ENCODE measurements at places on chromosomes 6 and 20.

- no peak for DNase-seq
Measured at GRCh38 chr6:166757232-166758135, 130.4 kb upstream of the RPS6KA2 start.

DNA sequence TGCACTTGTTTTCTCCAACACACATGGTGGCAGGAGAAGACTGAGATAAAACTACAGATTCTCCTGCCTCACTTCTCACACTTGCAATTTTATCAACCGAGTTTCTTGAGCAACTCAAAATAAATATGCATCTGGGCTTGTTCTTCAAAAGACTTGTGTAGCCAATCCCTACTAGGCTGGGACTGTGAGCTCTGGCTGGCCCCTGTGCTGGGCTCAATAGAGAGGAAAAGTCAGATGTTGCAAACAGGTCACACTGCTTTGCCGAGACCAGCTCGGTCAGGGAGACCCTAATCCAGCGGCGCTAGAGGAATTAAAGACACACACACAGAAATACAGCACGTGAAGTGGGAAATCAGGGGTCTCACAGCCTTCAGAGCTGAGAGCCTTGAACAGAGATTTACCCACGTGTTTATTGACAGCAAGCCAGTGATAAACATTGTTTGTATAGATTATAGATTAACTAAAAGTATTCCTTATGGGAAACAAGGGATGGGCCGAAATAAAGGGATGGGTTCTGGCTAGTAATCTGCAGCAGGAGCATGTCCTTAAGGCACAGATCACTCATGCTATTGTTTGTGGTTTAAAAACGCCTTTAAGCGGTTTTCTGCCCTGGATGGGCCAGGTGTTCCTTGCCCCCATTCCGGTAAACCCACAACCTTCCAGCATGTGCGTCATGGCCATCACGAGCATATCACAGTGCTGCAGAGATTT lies 32.7 kb downstream of the FAM50B start:
- no peak for DNase-seq

DNA sequence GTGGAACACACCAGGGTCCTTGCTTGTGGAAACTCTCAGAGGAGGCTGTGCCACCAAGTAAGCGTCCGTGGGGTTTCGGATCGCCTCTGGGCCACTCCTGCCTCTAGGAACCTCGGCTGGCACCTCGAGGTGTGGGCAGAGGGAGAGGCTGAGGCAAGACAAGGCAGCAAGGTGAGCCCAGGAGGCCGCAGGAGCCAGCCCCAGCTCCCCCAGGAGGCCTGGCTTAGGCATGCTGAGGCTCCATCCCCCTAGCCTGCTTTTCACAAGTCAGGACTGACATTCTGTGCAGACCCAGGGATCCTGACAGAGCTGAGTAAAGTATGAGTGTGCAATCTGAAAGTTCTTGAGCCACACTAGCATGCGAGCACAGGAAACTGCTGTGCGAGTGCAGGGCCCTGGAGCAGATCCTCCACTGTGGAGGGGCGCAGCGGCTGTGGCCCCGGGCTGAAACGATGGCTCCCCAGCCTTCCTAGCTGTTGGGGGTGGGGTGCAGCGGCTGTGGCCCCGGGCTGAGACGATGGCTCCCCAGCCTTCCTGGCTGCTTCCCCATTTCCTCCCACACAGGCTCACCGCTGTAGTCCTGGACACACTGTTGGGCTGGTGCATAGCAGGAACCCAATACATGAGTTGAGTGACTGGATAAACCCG lies 75.2 kb upstream of the CD93 start:
- no peak for DNase-seq

- DNase-seq, result no peak
Measured at GRCh38 chr6:169587975-169588374, 113.9 kb downstream of the WDR27 start.

DNA sequence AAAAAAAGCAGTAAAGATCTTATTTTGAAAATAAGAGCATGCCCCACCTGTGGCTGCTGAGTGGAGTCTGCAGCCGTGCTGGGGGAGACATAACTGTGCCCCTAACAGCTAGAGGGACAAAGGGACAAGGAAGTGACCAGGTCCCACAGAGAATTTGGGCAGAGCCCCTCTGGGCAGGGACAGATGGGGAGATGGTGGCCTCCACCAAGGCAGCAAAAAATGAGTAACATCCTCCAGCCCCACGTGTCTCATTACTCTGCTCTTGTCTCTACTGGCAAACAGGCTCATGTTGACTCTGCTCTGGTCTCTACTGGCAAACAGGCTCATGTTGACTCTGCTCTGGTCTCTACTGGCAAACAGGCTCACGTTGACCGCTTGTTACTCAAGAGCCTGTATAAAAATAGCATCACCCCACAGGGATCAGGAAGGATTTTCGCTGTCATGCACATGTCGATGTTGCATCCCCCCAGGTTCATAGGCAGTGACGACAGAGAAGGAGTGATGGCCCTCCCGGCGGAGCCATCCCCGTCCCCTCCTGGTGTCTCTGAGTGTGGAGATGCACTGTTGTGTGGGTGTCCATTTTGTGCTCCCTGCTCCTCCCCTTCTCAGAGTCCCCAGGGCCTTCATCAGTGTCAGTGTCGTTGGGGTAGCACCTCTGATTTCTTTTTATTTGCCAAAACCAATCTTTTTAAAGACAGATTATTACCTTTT lies 17.3 kb upstream of the PCMTD2 start:
- no peak for DNase-seq

DNA sequence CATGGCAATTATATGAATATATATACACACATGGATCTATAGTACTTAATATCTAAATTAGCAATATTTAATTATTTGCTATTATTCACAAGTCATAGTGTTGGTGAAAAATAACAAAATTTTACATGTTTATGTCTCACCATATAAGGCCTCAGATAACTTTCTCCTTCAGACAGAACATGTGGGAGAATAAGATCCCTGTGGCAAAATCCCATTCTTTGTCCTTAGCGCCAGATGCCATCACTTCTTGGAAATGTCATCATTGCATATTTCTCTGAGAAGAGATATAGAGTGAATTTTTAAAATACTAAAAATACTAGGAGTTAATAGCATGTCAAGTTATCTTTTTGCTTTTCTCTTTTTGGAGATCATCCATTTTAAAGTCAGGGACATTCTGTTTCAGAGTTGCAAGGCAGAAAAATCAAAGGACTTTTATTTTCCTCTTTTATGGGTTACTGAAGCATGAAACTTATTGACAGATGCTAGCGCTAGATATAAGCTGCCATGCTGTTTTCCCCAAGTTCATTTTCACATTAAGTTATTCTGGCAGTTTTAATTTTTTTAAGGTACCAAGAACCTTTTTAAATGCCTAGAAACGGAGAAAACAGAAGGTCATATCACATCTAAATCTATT lies 30.4 kb upstream of the STXBP5 start:
- DNase-seq, result no peak

- peak; percentile 65 for DNase-seq
Measured at GRCh38 chr6:34295721-34296120, 46.9 kb upstream of the SMIM29 start.

DNA sequence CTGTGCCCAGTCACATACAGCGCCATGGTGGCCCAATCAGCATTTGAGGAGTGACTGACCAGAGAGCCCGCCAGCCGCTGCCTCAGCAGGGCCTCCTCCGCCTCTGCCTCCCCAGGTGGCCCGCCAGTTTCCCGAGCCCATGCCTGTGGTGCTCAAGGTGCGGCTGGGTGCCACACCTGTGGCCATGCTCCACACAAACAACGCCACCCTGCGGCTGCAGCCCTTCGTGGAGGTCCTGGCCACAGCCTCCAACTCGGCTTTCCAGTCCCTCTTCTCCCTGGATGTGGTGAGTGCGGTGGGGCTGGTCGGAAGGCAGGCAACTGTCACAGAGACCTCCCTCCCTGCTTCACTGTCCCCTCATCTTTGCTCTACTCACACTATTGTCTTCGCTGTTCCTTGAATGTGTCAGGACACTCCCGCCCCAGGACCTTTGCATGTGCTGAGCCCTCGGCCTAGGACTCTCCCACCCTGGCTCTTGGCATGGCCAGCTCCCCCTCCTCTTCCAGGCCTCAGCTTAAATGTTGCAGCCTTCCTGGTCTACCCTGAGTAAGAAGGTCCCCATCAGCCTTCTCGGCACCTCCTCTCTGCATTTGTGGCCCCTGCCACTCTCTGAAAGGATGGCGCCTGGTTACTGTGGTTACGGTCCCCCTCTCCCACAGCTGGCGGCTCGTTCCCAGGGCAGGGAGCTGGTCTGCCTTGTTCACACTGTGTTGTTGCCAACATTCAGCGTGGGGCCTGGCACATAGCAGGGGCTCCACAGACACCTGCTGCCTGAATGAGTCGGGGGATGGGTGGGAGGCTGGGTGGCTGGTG lies 11.8 kb upstream of the BPIFB6 start:
- DNase-seq, result no peak

GRCh38 chr20:22771706-22772105 lies 187.3 kb upstream of the FOXA2 start:
- no peak for DNase-seq

Data from naive B cell (primary cell).